ENCODE measurements at places on chromosomes 4 and X.

DNA sequence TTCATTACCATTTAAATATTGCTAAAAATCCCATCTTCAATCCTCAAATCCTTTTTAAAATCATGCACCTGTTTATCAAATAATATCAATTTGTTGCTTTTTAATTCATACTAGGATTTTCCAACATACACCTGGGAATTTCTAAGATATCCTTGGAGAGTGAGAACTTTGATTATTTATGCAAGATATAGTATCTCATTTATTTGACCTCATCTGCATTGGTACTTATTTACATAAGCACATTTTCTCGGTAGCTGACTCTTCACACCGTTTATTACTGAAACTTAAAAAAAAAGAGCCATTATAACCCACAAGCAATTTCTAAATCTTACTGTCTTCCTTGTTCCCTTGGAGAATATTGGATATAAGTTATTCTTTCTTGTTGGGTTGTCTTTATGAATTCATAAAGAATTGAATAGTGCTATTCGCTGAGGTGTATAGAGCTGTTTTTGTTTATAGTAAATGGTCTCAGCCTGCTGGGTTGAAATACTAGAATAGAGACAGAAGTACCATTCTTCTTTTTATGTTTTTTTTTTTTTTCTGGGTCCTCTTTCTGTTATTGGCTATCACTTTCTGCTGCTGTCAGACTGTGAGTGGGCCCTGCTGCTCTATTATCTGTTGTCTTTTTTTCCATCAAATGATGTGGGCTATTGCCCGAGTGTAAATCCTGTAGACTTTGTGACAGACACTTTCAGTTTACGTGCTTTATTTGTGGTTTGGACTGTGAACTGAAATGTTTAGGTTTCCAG lies 2.9 kb downstream of the UGT8 start:
- no peak for DNase-seq

DNA sequence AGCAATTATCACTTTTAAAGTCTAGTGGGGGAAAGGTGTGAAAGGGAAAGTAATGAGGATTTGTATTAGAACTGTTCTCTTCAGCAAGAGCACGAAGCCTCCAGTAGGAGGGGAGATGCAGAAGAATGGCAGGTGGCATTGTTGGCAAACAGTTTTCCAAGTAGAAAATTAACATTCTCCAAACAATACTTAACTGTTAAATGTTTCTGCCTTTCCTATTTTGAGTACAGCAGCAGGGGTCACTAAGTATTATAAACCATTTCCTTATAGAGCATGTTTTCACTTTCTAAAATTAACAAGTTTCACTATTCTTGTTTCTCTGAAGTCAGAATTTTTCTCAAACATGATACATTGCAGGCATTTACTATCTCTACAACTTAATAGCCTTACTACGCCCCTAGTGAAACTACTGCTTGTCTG lies 58.7 kb downstream of the LEF1 start:
- no peak for DNase-seq

DNA sequence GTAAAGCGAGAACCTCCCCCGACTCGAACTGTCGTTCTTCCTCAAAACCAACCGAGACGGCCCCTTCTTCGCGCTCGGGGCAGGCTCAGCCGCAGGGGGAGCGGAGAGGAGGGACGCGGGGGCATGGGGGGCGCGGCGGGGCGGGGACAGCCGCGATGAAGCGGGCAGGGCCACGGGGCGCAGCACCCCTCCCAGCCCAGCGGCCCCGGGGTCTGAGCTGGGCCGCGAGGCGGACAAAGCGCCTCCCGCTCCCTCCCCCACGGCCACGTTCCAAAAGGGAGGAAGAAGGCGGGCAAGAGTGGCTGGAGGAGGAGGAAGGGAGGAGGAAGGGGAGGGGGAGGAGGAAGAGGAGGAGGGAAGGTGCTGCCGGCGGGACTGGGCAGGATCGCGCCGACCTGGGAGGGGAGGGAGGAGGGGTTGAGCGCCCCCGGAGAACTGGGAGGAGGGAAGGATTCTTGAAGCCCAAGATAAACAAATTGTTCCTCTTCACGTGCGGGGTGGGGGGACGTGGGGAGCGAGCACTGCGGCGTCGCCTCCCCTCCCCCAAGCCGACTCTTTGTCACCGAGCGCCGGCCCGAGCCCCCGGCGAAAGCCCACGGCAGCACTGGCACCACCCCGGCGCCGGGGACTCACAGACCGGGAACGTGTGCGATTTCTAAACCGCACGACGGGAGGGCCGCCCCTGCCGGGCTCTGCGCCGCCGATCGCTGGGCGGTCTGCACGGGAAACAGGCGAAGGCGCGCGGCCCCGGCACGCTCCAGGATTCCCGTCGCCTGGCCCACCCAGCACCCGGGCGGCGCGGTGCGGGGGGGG lies 2.9 kb downstream of the MAML3 start:
- DNase-seq, result peak; percentile 95

- DNase-seq, result no peak
These were observed 80.2 kb upstream of the ACSL4 start for GRCh38 chrX:109813236-109813635.

GRCh38 chr4:85808864-85809263 lies 333.9 kb downstream of the ARHGAP24 start:
- no peak for DNase-seq

DNA sequence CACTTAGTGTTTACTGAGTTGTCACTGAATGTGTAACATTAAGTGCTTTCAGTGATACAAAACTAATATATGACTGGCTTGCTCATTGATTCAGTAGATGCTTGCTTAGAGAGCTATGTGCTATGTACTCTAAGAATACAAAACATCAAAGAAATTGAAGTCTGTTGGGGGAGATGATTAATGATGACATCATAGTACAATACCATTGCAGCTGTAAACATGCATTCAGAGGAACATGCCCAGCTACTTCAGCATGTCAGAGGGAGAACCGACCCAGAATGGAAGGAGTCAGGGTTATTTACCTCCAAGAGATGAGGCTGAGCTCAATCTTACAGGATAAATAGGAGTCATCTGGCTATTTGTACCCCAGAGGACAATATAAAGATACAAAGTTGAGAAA lies 290.8 kb downstream of the TENM3 start:
- DNase-seq, result peak; percentile 45

- no peak for DNase-seq
These were observed 58.7 kb downstream of the NBDY start for GRCh38 chrX:56787734-56788152.

DNA sequence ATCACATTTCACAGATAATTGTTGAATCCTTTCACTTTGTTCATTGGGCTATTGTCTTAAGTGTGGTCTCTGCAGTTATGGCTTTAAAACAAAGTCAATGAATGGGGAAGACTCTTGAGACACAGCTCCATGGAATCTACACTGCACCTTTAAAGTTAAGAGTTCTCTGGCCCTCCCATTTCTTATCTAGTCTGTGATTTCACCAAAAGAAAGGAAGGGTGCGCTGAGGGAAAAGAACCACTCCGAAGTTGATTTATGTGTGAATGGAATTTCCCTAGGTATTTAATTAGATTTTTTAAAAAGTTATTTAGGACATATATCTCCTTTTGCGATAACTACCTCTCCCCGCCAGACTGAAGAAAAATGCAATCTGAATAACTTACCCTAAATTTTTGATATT lies 2.5 kb downstream of the SEPTIN11 start:
- no peak for DNase-seq

DNA sequence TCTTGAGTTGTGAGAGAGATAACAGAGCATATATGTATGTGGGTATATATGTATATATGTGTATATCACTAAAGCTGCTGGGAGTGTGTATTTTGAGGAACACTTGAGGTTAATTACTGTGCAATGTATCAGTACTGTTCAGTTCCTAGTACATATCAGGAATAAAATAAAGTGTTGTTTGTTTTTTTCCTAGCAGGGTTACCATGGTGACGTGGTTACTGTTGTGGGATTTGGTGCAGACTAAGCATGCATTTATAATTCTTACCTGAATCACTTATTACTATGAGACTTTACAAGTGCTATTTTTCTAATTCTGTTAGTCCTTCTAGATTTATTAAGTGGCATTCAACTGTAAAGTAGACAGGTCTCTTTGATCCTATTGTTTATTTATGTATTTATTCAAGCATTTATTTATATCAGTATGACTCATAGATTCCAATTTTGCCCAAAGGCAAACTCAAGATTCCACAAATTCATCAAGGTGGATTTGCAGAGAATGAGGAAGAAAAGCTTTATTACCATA lies 26.9 kb upstream of the BEX4 start:
- DNase-seq, result no peak

DNA sequence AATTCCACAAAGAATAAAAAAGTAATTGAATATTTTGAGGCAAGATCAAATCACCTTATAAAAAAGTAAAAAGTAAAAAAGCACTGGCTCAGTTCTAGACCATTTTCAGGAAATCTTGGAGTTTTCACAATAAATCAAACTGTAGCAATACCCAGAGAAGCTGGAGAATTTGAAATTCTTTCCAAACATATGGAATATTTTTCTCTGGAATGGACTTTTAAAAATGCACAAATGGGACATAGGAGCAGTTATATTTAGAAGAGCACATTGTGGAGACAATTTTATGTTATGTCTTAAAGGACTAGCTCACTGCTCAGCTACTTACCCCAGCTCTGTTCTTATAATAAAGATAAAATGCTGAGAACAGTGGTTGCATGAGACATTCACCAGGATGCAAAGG lies 211.9 kb upstream of the KIT start:
- DNase-seq, result peak; percentile 29

DNA sequence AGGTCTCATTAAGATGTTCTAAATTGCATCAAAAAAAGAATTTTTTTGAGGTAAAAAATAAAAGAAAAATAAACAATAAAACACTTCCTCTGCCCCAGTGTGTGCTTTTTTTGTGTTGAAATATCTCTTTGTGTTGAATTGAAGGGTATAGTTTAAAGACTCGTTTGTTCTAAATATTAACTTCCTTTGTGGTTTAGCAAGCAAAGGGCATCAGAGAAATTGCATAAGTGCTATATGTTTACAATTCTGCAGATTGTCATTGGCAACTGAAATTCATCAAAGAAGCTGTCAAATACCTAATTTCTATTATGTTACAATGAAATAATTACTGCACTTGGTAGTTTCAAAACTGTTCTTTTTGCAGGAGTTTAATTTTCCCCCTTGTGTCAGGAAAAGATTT lies 260.5 kb downstream of the DKK2 start:
- no peak for DNase-seq

DNA sequence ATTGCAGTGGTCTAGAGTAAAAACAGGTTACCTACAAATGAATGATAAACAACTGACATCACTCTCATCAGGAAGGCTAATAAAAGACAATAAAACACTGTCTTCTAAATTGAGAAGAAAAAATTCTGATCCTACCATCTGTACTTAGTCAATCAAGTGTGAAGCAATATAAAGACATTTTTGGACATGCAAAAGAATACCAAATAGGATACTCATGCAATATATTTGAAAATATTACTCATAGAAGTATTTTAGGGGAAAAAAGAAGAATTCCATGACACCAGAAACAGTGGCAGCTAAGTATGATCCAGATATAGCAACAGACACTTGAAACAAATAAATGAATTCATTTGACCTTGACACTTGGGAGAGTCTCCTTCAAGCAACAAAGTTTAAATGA lies 63.8 kb upstream of the FAM120C start:
- DNase-seq, result peak; percentile 18

- no peak for DNase-seq
These were observed 31.8 kb upstream of the ARSD start for GRCh38 chrX:2960861-2961515.

GRCh38 chr4:88341227-88342192 lies 37.1 kb upstream of the HERC6 start:
- DNase-seq, result peak; percentile 78

DNA sequence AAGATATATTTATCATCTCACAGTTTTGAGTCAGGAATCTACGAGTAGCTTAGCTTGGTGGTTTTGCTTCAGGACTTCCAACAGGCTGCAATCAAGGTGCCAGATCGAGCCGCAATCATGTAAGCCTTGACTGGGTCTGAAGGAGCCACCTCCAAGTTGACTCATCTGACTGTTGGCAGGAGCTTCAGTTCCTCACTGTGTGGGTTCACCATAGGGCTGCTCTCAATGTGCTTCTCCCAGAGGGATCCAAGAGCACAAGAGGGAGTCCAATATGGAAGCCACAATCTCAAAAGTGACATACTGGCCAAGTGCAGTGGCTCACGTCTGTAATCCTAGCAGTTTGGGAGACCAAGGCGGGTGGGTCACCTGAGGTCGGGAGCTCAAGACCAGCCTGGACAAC lies 26.5 kb downstream of the DCHS2 start:
- DNase-seq, result peak; percentile 37

GRCh38 chr4:110636680-110637407 lies 14.0 kb upstream of the PITX2 start:
- peak; percentile 92 for DNase-seq

DNA sequence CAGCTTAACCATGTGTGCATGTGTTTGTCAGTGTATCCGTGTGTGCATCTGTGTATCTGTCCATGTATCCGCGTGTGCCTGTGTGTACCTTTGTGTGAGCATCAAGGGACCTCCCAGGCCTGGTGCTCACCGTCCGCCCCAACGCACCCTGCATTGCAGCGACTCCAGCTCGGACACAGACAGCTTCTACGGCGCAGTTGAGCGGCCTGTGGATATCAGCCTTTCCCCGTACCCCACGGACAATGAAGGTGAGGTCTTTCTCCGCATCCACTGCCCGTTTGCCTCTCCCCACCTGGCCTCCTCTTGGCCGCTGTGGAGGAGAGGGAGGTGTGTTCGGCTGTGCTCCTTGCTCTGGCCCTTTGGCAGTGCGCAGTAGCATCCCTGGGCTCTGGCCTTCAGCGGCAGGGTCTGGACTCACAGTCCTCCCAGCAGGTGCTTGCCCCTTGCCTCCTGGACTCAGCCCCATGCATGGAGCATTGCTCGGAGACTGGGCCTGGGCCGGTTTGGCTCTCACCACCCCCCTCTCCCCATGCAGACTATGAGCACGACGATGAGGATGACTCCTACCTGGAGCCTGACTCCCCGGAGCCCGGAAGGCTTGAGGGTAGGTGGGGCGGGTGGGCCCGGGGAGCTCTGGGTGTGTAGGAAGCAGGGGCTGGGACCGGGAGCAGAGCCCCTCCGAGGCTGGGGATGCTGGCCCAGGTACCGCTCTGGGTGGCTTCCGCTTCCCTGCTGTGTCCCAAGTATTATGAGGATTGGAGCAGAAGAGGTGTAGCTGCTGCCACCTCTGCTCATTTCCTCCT lies 16.4 kb upstream of the ADD1 start:
- no peak for DNase-seq

DNA sequence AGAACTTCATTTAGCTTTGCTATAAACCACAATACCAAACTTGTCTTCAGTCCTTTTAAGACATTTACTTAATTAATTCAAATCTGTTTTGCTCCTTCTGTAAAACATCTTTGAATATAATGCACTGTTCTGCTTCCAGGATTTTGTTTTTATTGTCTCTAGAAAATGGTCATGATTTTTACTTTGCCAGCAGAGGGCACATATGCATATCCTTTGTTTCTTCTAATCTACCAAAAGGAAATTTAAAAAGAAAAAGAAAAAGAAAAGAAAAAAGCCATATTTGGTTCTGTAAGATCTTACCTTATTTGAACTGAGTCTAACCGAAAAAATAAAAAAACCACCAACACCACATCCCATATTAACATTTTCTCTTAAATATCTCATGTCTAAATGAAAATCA lies 101.9 kb upstream of the CCSER1 start:
- no peak for DNase-seq

GRCh38 chr4:40592034-40592433 lies 37.6 kb downstream of the RBM47 start:
- no peak for DNase-seq

GRCh38 chrX:16199343-16199742 lies 32.1 kb downstream of the MAGEB17 start:
- DNase-seq, result no peak

GRCh38 chrX:135484641-135485289 lies 35.7 kb upstream of the INTS6L start:
- peak; percentile 48 for DNase-seq

GRCh38 chr4:102778720-102779119 lies 18.0 kb upstream of the MANBA start:
- no peak for DNase-seq
